A549 treated with Hydrocortisone at 1 μM for 4 hours (cell line): ENCODE measurements at places on chromosomes 11 and 22. TPM values are rescaled to one million over a fixed set of nuclear protein-coding genes. Genes with fewer than 3 reads are reported as not detected.

DDI1 gene
- total RNA-seq: not detected in 5 replicates

OTOG gene
- not detected in 5 replicates for total RNA-seq

RAC2 gene
- 0.09 to 0.25 TPM (median 0.21 TPM) in 5 replicates for total RNA-seq

UBQLN3 gene
- not detected in 5 replicates for total RNA-seq

CABP4 gene
- total RNA-seq: not detected in 5 replicates
